ENCODE measurements at places on chromosomes 6 and 20. TPM values are rescaled to one million over a fixed set of nuclear protein-coding genes. Genes with fewer than 3 reads are reported as not detected.

DNA sequence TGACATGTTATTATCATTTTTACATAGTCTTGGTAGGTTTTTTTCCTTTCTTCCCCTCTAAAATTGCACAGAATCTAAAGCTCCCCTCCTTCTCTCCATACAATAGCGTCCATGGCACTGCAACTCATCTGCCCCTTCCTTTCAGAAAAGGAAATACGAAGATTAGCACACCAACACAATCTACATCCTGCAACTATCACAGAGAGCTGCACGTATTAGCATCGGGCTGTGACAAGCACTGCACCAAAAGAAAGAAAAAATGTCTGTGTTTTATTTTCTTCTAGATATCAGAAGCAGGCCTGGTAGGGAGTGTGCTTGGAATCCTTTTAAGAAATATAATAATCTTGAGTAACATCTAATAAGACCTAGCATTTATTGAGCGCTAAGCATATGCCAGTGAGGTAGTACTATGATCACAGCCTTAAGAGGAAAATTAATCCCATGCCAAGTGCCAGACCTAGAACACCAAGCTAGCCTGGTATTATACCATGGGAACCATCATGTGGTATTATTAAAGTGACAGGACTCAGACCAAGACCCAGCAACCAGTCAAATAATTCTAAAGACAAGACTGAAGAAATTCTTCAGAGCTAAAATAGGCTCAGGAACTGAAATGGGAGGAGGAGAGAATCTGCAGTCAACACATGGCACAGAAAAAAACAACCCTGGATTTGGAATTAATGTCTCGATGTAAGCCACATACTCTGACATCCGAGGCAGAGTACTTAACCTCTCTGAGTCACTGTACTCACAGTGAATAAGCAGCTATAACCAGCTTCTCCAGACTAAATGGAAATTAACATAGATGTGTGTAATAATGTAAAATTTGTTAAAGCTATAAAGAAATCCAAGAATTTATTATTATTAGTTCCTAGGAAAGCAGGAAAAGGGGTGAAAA is 124.3 kb downstream of the IPCEF1 start:
- DNase-seq, result no peak

DNA sequence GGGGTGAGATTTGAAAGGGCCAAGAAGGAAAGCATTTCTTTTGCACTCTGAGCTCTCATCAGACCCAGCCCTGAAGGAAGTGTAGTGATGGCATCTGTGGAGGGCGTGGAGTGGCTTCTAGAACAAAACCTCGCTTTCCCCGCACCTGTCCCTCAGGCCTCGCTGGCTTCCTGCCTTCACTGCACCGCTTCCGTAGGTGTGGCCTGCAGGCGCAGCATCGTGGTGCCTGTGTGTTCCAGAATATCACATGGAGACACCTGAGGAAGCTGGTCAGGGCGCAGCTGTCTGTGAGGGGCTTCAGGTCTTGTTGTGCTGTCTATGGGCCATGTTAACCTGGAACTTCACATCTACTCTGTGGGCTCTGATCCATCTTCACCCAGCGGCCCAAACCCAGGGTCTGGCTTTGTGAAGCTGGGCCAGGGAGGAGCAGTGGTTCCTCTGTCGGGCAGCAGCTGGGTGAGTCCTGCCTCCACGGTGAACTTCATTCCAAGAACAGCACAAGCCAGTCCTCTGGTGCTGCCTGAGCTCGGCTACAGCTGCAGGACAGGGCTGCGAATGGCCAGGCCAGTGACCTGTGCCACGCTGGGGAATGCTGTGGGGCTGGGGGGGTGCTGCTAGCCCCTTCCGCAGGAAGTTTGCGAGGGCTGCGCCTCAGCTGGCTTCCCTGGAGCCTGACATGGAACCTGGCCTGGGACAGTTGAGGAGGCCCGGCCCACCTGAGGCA is 40.9 kb downstream of the DSTN start:
- no peak for DNase-seq

DNA sequence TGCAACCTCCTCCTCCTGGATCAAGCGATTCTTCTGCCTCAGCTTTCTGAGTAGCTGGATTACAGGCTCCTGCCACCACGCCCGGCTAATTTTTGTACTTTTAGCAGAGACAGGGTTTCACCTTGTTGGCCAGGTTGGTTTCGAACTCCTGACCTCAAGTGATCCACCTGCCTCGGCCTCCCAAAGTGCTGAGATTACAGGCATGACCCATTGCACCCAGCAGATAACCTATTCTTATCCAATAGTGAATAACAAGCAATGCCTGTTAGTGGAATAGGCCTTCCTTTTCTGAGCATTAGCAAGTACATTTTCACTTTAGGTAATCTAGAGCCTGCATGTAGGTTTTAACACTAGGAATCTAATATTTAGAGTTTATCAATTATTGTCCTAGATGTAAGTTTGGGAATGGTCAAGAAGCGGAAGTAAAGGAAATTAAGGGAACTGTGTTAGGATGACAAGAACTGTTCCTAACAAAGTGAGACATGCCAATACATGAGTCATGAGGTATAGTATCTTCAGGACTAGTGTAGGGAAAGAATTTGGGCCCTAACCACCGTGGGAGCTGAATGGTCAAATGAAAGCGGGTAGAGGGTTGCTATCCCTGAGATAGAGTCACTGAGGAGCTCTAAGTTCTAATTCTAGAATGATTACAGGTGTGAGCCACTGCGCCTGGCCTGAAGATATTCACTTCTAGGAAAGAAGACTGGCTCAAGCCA is 15.0 kb downstream of the BLTP3A start:
- DNase-seq, result no peak

SIRPB1 gene
- 0.35 TPM for polyA plus RNA-seq

DNA sequence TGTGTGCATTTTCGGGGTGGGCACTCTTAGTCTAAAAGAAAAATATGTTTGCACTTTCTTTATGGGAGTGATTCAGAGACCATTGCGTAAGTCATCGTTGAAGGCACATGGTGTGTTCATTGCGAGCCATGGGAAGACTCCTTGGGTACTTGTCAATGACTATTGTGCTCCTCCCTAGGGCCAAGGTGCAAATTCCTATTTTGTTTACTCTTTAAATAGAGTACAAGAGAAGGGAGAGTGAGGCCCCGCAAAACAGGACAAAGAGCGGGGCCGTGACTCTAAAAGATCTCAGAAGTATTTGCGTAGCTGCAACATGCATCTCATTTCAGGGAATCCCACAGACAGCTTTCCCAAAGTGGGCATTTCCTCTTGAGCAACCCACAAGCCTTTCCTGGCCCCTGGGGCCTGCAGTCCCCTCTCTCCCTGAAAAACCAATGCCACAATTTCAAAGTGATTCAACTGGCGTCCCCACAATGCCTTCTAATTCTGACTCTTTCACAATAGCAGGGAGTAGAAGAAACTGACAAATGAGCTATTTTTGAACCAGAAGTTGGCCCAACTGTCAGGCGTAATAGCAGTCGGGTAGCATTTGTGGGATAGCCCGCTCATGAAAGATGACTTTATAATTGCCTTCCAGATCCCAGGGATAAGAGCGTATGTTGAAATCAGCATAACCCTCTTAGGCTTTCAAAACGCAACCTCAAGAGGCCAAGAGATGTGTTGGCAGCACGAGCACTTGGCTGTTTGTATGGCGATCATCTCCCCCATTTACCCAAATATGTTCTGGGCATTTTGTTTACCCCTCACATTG is 277.9 kb upstream of the BMP2 start:
- no peak for DNase-seq

GRCh38 chr6:109466212-109466923 is 10.8 kb upstream of the MICAL1 start:
- no peak for DNase-seq

DNA sequence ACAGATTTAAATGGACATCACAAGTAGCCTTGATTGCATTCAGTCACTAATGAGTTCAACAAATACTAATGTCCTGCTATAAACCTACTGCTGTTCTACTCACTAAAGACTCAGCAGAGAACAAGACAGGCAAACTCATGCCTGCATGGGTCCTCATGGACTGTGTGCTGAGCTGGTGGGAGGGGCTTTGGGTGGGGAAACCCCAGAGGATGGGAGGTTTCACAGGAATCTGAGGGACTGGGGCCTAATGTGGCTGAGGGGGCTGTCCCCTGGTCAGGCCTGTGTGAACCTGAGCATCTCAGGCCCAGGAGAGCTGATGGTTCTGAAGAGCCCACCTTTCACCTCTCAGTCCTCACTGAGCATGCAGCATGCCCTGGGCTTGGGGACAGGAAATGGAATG is 1.4 kb downstream of the CST8 start:
- no peak for DNase-seq

GRCh38 chr6:22231616-22232015 is 65.2 kb downstream of the PRL start:
- no peak for DNase-seq

DNA sequence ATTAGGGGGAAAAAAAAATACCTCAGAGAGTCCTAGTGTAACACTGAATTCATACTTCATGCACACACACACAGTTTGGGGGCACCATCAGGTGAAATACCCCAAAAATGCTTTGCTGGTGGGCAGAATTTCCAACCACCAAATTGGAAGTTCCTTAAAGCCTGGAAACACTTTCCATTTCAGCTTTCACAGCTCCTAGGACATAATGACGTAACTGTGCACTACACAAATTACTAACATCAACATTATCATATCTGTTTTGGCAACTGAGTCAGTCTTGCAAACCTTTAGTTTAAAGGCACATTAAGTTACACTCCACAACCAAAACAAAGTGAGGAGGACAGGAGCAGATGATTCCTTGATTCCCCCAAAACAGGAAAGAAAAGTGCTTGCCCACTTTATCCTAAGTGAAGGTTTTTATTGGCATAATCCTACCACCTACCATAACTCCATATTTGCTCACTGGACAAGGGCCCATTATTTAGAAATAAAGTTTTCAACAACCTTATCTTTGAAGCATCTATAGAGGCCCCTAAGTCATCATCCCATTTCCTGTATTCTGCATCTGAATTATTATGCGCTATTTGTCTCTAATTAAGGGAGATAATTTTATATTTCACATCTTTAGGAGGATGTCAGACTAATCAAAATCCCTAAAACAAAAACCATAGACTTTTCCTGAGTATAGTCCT is 3.4 kb downstream of the MBOAT1 start:
- DNase-seq, result no peak

- DNase-seq, result no peak
Measured at GRCh38 chr6:99871641-99872040, 122.4 kb downstream of the MCHR2 start.

AK9 gene
- polyA plus RNA-seq, result 6.9 TPM

DNA sequence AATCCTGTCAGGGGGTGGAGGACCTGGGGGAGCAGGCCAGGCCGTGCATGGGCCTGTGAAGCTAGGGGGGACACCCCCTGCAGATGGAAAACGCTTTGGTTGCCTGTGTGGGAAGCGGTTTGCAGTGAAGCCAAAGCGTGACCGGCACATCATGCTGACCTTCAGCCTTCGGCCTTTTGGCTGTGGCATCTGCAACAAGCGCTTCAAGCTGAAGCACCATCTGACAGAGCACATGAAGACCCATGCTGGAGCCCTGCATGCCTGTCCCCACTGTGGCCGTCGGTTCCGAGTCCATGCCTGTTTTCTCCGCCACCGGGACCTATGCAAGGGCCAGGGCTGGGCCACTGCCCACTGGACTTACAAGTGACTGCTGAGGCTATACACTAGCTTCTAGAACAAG is 1.8 kb downstream of the ZBTB9 start:
- DNase-seq, result no peak

DNA sequence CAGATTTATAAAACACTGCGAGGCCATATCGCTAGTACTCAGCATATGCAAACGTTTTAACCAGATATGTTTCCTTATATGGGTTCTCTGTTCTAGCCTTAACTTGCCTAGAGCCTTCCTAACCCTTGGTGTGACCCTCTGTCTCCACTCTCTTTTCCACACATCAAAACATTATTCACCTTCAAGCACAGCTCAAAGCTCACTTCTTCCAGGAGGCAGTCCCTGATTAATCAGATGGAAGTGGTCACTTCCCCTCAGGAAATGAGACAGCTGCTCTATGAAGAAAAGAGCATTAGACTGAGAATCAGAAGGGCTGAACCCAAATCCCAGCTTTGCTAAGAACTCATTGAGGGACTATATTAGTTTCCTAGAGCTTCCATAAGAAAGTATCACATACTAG is 39.8 kb upstream of the SLC17A4 start:
- no peak for DNase-seq

NRSN2 gene
- 32.4 TPM for polyA plus RNA-seq

RBM39 gene
- polyA plus RNA-seq, result 165 TPM

GRCh38 chr6:35400901-35401311 is 51.2 kb upstream of the FANCE start:
- no peak for DNase-seq

DNA sequence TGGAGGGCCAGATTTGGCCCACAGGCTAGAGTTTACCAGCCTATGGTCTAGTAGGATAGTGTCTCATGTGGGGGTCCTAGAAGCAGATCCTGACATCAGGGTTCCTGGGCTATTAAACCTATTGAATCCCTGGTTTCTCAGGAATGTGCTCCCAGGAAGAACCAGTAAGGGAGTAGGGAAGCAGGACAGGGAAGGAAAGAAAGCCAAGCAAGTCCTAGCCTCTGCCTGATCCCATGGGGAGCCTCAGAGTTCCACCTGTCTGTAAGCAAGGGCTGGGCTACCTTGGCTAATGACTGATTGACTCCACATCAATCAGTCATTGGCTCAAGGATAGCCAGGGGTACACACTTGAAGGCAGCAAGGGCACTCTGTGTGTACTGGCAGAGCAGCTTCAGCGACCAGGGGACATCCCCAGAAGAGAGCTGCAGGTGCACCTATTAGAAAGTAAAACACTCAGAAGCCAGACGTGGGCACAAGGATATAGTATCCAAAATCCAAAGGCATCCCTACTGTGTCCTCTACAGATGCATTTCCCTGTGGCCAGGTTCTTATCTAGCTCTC is 309.5 kb downstream of the TSHZ2 start:
- DNase-seq, result no peak

COL9A3 gene
- polyA plus RNA-seq, result 4.7 TPM

TTLL9 gene
- not detected for polyA plus RNA-seq

DNA sequence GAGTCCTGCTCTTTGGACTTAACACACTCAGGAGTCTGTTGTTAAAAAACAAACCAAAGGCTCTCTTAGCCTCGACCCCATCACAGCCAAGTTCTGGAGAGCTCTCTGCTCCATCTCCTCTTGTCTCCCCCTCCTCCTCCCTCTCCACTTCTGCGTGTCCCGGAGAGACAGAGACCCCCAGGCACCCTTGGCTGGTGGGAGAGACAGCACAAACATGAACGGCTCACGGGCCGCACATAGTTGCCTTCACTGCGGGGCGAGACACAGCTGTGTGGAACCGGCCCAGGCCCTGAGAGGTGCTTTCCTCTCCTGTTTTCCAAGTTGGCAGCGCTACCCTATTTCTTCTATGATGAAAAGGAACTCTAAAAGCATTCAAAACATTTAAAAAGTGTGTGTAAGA is 23.3 kb upstream of the MYT1 start:
- no peak for DNase-seq

PI3 gene
- polyA plus RNA-seq, result 0.47 TPM

- peak; percentile 92 for DNase-seq
Measured at GRCh38 chr6:32153564-32154513, at the start of gene PPT2. TSS of gene PPT2 (plus strand) at chr6:32154141. CDS start at chr6:32154595, 454 bp downstream.

All from heart left ventricle (tissue), 16 donors.